Activated CD8-positive, alpha-beta memory T cell treated with anti-CD3 and anti-CD28 coated beads for 4 hours (primary cell): ENCODE measurements at places on chromosomes 6 and 20.

DNA sequence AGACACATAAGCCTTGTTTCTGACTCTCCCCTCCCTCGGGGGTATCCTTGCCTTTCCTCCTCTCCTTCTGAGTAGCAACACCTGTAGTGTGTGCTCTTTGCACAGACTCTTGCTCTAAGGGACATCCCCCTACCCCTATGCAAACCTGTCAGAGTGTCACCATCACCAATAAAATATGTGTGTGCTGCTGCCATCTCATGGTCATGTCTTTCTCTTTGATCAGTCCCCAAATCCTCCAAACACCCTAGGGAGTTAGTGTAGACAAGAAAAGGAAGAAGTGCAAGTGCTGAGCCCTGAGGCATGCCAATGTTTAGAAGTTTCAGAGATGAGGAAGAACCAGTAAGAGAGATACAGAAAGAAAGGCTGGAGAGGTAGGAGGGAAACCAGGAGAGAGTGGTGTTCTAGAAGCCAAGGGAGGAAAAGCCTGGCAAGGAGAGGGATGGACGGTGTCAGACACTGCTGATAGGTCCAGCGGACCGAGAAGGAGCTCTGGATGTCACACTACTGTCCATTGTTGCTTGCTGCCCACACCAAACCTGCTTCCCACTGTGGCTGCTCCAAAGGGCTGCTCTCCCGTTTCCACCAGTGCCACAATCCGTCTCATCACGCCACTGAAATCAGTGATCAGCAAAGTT lies 16.4 kb downstream of the TRMT6 start:
- DNase-seq = no peak

- no peak for DNase-seq
Measured at GRCh38 chr20:62959101-62959971, 6.8 kb downstream of the SLC17A9 start.

DNA sequence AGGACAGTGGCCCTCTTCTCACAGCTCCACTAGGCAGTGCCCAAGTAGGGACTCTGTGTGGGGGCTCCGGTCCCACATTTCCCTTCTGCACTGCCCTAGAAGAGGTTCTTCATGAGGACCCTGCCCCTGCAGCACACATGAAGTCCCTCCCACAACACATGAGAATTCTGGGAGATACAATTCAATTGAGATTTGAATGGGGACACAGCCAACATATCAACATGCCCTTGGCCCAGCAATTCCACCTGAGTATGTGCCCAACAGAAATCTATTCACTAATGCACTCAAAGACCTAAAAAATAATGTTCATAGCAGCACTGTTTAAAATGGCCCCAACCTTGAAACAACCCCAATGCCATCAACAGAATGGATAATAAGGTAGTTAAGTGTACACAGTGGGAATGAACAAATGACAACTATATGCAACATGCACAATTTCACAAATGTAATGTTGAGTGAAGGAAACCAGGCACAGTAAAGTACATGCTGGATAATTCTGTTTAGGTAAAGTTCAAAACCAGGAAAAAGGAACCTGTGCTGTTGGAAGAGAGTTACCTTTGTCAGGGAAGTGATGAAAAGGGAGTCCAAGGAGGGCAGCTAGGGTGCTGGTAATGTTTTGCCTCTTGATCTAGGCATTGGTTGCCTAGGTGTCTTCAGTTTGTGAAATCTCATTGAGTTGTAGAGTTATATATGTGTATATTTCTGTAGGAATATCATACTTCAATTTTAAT lies 16.1 kb downstream of the ISM1 start:
- no peak for DNase-seq

DNA sequence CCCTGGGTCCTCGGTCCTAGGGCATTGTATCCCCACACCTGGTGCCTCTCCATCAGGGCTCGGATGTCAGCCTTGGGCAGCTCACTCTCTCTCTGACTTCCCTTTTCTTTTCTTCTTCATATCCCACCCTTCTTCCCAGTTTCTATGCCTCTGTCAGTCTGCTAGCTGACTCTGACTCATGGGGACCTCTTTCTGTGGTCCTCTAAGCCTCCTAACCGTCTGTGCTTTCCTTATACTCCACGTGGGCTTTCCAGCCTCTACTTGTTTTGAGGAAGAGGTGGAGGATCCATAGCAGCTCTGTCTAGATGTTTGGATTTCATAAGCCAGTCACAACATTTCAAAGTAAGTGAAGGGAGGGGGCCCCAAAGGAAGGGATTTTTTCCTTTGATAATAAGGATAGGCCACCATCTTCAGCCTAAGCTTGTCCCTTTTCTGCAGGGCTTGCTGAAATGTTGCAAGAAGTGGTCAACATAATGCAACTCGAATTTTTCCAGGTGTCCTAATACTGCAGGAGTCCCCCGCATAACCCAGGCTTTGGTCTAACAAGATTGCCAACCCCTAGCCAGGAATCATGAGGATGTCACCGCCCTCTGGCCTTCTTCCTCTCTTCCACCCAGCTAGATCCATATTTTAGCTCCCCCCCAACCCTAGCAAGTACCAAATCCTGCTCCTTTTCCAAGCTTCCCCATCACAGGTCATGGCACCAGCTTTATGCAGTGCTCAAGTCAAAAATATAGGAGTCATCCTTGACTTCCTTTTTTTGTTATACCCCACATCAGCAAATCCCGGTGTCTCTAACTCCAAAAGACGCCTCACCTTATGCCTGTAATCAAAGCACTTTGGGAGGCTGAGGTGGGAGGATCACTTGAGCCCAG lies 8.7 kb upstream of the PLTP start:
- no peak for DNase-seq

- DNase-seq = no peak
Measured at GRCh38 chr6:54541541-54541940, 233.3 kb downstream of the TINAG start.

DNA sequence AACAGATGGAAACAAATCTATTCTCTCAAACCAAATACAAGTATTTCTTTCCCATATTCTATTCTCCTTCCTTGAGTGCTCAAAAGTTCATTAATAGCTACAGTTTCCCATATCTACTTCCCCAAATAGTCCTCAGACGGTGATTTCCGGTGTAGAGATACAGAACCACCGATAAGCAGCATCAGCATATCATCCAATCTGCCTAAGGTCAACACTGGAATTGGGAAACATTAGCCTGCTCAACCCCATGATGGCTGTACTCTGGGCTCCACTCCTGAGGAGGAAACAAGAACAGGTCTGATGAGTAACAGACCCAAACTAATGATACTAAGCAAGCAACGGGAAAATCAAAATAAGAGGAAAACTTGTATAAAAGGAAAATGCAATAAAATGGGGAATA lies 115.6 kb downstream of the EPB41L2 start:
- DNase-seq = no peak

GRCh38 chr6:76453270-76453669 lies 380.8 kb upstream of the IMPG1 start:
- no peak for DNase-seq

DNA sequence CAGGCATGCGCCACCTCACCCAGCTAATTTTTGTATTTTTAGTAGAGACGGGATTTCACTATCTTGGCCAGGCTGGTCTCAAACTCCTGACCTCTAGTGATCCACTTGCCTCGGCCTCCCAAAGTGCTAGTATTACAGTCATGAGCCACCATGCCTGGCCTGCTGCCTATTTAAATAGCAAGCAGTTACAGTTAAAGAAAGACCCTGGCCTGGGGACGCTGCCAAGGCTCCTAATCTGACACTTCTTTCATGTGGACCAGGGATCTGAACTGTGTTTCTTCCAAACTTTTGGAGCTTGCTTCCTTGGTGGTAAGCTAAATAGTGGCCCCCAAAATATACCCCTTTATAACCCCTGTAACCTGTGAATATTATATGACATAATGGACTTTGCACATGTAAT lies 15.3 kb downstream of the PPARD start:
- DNase-seq = no peak

DNA sequence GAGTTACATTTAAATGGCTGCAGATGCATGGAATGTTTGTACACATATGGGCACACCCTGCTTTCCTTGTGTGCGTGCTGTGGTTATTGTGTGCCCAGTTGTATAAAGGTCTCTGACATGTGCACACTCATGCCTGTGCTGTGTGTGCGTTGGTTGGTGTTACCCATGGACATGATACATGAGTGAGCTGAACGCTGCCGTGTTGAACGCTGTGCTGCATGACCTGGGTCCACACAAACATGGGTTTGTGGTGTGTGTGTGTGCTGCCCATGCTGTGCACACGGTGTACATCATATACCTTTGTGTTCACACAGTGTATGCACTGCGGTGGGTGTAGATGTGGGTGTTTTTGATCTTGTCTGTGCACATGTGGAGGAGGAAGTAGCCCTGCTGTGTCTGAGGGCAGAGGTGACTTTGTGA lies 54.4 kb downstream of the TOX2 start:
- no peak for DNase-seq

GRCh38 chr6:24949020-24949569 lies 13.3 kb upstream of the RIPOR2 start:
- no peak for DNase-seq

- DNase-seq = no peak
Measured at GRCh38 chr6:127092466-127092865, 26.0 kb upstream of the RSPO3 start.

- DNase-seq = no peak
Measured at GRCh38 chr6:102928109-102928508, 1534.6 kb downstream of the GRIK2 start.

- no peak for DNase-seq
Measured at GRCh38 chr20:51169813-51170212, 146.9 kb upstream of the KCNG1 start.

DNA sequence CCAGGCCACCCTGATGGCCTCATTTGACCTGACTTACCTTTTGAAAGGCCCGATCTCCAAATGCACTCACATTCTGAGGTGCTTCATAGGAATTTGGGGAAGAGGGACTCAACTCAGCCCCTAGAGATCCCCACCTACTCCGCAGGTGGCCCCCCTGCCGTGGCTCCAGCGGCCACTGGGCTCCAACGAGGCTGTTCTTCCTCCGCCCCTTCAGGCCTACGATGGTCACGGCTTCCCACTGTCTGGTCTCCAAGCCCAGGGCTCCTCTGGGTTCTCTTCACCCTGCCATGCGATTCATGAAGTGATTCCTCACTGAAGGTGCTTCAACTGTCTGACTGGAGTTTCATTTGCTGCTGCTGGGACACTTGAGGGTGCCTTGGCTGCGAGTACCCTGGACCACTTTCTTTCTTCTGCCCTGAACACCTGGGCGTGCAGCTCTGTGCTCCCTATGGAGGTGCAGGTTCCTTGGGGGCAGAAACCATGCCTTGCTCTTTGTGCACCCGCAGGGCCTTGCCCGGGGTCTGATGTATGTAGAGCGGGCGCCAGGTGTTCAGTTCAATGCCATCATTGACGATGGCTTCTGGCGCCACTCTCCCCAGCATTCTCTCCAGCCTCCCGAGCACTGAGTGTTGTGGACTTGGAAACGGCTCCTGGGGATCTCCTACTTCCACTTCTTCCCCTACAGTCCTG lies 10.0 kb upstream of the DUSP22 start:
- no peak for DNase-seq

DNA sequence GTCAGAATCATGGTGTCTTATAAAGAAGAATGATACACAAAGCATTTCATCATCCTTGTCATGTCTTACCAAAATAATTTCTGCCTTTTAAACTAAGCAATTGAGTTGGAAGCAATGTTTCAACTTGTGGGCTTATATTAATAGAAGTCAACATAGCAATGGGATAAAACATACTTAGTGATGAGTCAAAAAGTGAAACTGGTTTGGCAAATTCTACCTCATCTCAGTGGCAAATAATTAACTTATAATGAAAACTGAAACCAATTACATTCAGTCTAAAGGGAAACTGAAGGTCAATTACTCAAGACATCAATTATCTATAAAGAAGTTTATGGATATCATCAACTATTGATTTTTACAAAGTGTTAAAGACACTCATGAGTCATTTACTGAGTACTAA lies 463.8 kb downstream of the BMP2 start:
- DNase-seq = no peak

DNA sequence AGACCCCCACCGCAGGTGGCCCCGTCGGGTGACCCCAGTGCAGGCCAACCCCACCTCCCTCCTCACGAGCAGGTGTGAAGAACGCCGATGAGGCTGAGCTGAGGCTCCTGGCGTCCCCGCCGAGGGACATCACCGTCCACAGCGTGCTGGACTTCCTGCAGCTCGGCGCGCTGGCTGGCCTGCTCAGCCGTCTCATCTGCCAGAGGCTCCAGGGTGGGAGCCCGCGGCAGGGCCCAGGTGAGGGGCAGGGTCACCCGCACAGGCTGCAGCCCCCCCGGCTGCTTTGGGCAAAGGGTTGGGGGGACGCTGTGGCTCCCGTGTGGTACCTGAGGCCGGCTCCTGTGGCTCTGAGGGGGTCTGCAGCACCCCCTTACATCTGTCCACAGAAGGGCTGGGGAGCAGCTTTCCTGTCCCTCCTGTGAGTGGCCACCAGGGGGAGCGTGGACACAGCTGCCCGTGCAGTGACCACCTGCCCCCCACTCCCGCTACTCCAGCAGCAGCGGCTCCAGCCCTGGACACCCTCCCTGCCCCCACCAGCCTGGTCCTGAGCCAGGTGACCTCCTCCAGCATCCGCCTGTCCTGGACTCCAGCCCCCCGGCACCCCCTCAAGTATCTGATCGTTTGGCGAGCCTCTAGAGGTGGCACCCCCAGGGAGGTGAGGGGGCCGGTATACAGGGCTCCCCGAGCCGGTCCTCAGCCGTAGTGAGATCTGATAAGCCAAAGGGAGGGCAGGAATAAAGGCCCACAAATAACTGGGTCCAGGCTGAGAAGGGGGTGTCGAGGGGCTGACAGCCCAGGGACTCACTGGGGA lies 16.5 kb downstream of the COL20A1 start:
- no peak for DNase-seq

- no peak for DNase-seq
Measured at GRCh38 chr6:166379800-166380199, 2.9 kb downstream of the MPC1 start.

DNA sequence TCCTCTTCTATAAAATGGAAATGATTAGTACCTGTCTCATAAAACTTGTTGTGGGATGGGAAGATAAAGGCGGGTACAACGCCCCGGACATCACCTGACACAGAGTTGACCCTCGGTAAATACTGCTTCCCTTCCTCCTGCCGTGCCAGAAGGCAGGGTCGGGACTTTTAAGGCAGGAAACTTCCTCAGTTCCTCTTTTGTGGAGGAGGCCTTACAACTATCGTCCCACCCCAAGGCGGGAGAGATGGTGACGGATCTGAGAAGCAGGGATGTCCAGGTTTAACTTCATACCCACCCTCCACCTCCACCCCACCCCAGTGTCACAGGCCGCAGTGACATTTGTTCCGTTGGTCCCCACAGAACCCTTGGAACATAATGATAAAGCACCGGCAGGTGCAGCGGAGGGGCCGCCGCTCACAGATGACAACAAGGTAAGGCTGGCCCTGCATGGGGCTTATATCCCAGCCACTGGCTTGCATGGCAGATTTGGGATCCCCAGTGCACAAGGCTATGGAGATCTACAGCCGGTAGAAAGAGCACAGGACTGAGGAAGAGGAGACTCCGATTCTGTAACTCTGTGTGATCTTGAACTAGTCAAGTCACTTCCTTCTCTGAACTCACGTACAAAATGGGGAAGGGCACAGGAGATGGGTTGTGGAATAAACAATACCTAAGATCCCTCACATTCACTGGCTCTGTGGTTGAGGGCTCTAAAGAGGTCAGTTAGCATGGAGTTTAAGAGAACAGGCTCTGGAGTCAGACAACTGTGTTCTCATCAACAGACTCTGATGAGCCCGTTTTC lies 764 bp downstream of the DNTTIP1 start:
- DNase-seq = no peak
